ENCODE measurements at places on chromosomes 5 and 9. TPM values are rescaled to one million over a fixed set of nuclear protein-coding genes. Genes with fewer than 3 reads are reported as not detected.
A peak's percentile ranks its signal among the peaks of the same experiment; 100 is the strongest.

Gene KCNN2
- 0.22 TPM for total RNA-seq

Gene FOXD1
- 30.0 TPM for total RNA-seq

GRCh38 chr5:127942246-127943060 is 141.1 kb upstream of the SLC12A2 start:
- no peak for DNase-seq

Gene CNOT6
- total RNA-seq = 10.6 TPM

GRCh38 chr5:167694325-167695147 is 596.9 kb upstream of the WWC1 start:
- no peak for DNase-seq

DNA sequence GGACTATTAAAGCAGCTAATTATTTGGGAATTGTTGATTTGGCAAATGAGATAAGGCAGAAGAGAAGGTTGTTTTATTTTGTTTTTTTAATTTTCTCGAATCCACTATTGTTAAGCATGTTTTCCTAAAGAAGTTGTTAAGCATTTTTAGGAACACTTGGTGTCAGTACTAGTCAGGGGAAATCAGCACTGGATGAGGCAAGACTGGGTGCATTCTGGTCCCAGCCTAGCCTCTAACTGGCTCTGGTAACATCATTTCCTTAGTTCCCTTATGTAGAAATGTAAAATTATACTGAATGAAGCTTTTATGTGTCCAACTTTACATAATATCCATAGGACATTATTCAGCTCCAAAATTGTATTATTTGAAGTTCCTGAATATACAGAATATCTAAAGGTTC is 196.1 kb downstream of the PCSK5 start:
- DNase-seq = no peak

DNA sequence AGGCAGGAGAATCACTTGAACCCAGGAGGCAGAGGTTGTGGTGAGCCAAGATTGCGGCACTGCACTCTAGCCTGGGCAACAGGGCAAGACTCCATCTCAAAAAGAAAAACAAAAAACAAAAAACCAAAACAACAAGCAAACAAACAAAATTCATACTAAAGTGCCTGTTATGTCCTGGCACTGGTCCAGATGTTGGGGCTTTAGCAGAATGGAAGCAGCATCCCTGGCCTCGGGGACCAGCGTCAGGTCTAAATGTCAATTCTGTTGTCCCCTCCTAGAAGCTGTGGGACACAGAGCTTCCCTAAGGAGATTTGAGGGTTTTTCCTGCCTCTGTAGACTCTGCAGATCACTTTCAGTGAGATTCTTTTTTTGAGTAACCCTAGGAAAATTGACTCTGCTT is 26.2 kb downstream of the PPARGC1B start:
- DNase-seq = no peak

DNA sequence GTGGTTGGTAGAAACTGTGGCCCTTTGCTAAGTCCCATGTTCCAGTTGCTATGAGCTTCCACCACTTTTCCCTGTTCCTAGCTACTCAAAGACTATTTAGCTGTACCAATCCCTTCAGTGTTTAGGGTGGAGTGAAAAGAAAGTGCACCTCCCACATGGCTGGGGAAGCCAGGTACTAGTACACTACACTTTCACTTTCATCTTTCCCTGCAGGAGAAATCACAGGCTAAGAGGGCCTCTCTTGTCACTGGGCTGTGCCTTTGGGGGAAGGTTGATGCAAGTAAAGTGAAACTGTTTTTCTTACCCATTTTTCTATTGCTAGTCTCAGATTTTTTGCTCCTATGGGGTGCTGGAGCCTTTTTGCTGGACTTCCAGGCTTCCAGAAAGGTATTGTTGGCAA is 33.5 kb upstream of the CKS2 start:
- no peak for DNase-seq

DNA sequence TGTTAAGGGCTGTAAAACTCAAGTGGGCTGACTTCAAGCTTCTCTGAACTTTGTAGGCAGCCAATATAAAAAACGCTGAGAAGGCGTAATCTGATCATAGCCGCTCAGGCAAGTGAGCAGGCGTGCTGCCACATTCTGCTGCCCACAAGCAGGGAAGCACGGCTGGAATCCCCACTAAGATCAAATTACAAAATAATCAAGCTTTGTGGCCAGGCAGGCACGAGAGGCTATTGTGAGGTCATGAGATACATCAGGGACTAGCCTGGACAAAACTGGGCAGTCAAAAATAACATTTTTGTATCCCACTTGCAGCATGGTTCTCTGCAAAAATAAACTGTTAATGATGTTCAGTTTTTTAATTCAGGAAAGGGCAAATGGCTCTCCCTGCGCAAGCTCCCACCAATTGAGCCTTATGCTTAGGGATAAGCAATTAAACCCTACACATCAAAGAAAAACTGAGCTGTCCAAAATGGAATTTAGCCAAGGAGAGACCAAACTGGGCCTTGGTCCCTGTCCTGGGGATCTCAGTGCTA is 64.0 kb downstream of the POU5F2 start:
- DNase-seq = peak; percentile 71

DNA sequence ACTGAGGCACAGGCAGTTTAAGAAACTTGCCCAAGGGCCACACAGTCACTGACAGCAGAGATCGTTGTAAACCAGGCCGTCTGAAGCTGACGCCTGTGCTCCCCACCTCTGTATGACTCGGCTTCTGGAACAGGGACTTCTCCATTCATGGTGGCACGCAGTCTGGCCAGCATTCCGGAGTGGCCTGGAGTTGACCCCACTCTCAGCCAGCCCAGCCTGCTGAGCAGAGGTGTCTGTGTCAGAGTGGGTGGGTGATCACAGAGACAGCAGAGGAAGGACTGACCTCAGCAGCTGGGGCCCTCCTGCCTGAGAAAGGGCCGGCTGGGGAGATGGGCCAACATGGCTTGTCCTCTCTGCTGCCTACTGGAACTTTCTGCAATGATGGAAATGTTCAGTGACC is 12.6 kb downstream of the LRSAM1 start:
- no peak for DNase-seq

DNA sequence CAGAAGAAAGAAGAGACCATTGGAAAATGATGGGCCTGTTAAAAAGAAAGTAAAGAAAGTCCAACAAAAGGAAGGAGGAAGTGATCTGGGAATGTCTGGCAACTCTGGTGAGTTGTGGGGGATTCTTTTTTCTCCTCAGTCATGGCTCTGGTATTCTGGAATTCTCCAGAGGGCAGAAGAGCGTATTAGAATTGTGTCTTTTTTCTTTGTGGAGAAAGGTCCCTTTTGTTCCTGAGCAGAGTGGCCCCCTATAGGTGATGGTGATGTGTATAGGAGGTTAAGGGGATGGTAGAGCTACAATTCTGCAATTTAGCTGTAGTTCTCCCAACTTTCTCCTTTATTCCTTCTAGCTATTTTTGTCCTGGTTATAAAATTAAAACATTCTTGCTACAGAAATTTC is 1.6 kb upstream of the DHFR start:
- no peak for DNase-seq

DNA sequence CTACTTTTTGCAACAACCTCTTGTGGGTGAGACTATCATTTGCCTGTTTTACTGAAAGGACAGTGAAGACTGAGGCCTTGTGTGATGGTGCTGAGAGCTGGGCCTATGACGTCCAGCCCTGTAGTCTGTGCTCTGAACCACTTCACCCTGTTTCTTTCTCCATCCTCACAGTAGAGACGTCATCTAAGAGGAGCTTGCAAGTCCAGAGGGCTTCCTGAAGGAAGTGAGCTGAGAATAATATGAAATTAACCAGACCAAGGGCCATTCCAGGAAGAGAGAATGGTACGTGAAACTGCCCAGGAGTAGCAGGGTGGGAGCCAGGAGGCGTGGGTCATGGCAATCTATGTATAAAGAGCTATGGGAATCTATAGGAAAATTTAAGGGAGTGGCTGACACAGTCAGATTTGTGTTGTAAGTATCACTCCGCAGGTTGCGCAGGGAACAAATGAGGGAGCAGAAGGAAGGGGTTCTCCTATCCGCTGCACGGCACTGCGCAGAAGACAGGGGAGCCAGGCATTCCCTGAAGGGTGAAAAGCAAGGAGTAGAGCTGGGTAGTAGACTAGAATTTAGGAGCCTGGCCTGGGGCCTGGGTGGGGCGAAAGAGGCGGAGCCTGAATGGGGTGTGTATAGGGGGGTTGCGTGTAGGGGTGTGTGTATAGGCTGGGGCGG is 596 bp upstream of the FGFR4 start:
- DNase-seq = no peak

DNA sequence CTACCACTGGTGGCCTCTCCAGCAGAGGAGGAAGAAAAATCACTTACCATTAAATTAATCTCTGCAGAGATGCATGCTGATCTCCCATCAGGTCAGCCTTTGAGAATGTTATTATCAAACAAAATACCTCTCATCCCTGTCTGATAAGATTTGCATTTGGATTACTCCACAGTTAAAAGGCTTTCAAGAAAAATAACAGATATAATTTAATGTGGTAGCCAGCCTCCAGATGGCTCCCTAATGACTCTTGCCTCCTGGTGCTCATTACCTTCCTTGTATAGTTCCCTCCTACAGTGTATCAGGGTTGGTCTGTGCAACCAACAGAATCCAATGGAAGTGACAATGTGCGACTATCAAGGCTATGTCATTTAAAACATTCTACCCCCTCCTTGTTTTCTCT is 63.6 kb upstream of the TNPO1 start:
- no peak for DNase-seq

Gene GMCL2
- not detected for total RNA-seq

Gene NEUROG1
- total RNA-seq = not detected

Gene FAM151B
- 0.06 TPM for total RNA-seq

DNA sequence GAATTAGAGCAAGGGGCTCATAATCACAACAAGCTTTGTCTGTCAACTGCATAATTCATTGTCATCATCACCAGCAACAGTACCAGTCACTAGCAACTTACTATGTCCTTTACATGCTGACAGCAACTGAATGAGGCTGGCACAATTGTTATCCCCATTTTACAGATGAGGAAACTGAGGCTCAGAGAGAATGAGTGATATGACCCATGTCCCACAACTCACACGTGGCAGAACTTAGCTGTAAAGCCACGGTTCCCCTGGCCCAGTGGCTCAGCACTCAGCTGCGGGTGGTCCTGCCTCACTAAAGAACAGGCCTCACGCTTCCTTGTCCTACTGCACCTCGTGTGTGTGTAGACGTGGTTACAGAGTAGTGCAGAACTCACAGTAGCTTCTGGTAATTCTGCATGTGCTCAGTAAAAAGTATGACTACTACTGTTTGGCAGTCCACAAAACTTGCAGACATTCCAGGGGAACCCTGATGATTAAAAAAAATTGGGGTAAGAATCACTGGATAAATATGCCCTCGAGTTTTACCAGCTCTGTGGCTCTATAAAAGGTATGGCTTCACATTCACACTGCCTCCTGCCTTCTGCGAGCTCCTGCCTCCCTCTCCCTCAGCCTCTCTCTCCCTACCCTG is 30.2 kb downstream of the AFAP1L1 start:
- DNase-seq = no peak

DNA sequence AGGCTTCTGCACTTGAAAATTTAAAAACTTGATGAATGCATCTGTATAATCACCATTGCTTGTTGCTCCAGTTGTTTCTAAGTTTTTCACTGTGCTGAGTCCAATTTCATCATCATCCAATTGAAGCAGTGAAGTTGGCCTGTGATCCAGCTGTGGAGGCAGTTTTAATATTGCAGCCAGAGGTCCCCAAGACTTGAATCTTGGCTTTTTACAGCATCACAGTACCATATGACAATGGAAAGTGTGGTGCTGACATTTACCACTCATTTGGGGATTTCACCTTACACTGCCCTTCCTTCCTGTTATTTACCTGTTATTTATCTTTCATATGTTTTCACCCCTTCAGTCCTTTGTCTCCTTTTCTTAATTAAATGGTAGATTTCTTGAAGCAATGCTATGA is 76.2 kb upstream of the SPIN1 start:
- DNase-seq = no peak

Gene IFNA13
- not detected for total RNA-seq

Gene TAF11L7
- not detected for total RNA-seq

Gene PCDHA6
- total RNA-seq = not detected

GRCh38 chr9:98218562-98219363 is 26.3 kb upstream of the CORO2A start:
- DNase-seq = no peak

Gene OR1Q1
- total RNA-seq = not detected

- no peak for DNase-seq
Observed at GRCh38 chr9:133430244-133430643, 8.1 kb downstream of the ADAMTS13 start.

GRCh38 chr9:136694163-136694871 is 7.1 kb upstream of the AGPAT2 start:
- DNase-seq = no peak

- no peak for DNase-seq
Observed at GRCh38 chr5:84825606-84826005, 440.9 kb upstream of the EDIL3 start.

DNA sequence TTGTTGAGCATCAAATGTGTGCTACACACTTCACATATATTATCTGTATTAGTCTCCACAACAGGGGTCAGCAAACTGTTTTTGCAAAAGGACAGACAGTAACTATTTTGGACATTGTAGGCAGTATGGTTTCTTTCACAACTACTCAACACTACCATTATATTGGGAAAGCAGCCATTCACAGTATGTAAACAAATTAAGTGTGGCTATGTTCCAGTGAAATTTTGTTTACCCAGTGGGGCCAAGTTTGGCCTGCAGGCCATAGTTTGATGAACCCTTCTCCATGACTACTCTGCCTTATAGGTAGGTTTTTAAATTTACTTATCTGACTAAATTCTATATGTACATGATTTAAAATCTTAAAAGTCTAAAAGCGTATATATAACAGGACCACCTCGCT is 13.0 kb upstream of the FAM151B start:
- DNase-seq = no peak
